ENCODE measurements at places on chromosomes 11 and 22.

DNA sequence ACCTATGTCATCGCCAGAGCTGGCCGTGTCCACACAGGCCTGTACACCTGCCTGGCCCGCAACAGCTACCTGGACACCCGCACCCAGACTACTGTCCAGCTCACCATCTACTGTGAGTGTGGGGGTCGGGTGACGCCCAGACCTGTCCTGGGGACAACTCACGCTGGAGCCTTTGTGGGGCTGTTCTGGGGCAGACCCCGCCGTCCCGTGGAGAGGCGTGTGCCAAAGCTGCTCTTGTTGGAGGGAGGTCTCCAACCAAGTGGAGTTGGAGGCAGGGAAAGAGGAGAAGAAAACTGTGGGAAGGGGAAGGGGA lies 4.3 kb downstream of the VSIG10L2 start:
- DNase-seq, result no peak

- DNase-seq, result no peak
These were observed 47.1 kb upstream of the UCP3 start for GRCh38 chr11:74055938-74056337.

- peak; percentile 76 for DNase-seq
These were observed 28.4 kb downstream of the KIAA0930 start for GRCh38 chr22:45212306-45212709.

DNA sequence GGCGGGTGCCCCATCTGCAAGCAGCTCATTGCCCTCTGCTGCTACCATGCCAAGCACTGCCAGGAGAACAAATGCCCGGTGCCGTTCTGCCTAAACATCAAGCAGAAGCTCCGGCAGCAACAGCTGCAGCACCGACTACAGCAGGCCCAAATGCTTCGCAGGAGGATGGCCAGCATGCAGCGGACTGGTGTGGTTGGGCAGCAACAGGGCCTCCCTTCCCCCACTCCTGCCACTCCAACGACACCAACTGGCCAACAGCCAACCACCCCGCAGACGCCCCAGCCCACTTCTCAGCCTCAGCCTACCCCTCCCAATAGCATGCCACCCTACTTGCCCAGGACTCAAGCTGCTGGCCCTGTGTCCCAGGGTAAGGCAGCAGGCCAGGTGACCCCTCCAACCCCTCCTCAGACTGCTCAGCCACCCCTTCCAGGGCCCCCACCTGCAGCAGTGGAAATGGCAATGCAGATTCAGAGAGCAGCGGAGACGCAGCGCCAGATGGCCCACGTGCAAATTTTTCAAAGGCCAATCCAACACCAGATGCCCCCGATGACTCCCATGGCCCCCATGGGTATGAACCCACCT lies 28.0 kb upstream of the L3MBTL2 start:
- DNase-seq, result no peak

DNA sequence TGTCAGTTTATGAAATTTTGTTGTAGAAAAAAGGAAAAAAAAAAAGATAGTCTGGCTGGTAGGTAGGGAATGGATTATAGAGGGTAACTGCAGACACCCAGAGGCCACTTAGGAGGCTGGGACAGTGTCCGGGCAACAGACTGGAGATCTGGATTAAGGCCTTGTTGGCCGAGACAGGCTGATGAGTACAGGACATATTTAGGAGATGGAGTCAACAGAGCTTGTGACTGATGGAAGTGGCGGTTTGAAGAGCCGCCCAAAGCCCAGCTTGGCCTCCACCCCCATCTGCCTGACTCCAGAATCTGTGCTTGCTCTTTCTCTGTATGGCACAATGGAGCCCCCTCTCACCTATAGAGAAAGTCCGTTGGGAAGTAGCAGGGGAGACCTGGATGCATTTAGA lies 7.6 kb downstream of the PLEKHB1 start:
- DNase-seq, result no peak

GRCh38 chr11:2694995-2695939 lies 4.5 kb downstream of the KCNQ1OT1 start:
- DNase-seq, result no peak

GRCh38 chr11:104222464-104222863 lies 58.5 kb upstream of the PDGFD start:
- no peak for DNase-seq

GRCh38 chr11:64313491-64314145 lies 3.7 kb downstream of the TRMT112 start:
- no peak for DNase-seq

DNA sequence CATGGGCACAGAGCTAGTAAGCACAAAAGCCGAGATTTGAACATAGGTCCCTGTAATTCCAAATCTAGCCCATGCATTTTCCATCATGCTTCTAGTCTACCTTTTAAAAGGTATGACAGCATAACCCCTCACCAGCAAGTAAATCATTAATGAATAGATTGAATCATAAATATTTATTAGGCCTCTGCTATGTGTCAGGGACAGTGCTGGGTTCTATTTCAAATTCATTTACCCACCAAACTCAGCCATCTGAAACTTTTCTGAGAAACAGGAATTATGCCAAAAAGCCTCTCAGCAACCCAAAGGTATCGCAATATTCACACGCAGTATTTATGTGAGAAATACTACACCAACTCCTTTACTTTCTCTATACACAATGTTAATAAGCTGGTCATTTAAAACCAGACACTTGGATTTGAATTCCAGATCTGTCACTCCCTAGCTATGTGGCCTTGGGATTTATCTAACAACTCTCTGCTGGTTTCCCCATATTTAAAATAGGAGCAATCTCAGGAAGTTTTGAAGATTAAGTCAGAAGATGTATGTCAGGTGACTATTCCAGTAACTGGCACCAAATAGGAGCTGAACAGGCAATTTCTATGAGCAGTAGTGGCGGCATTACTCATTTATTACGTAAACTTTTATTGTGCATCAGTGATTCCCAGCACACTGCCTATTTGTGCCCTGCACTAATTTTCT lies 191.4 kb downstream of the TENM4 start:
- no peak for DNase-seq

- no peak for DNase-seq
These were observed 178.0 kb downstream of the DSCAML1 start for GRCh38 chr11:117618982-117619355.

GRCh38 chr11:73087730-73088129 lies 54.4 kb downstream of the FCHSD2 start:
- DNase-seq, result no peak

DNA sequence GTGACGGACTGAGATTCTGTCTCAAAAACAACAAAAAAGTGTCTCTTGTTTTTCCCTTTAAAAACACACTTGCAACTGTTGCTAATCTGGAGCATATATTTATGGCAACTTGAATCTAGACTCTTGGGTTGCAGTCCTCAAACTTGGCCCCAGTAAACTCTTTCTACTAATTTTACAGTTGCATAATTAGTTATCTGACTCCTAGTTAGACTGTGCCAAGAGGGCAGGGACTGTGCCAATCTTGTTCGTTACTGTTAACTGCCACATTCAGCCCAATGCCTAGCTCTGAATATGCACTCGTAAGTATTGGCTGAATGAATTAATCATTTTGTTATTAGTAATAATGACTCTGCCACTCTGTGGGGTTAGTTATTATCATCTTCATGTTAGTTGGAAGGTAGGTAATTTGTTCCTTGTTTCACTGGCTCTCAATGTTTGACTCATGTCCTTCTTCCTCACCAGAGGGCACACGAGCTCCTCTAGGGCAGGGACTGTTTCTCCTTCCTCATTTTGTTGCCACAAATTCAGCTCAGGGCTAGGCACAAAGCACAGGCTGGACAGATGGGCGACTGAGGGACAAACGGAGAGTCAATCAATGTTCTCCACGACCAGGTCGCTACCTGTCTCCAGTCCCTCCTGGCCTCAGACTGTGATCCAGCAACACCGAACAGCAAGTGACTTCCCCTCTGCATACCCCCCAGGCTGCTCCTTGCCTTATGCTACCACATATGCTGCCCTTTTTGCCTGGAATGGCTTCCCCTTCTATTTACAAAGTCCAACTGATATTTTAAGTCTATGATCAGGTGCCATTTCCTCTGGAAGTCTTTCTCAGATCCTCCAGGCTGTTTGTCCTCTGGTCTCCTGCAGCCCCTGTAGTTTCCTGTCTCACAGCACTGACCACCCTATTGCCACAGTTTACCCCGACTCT lies 9.0 kb downstream of the CLPB start:
- DNase-seq, result no peak

DNA sequence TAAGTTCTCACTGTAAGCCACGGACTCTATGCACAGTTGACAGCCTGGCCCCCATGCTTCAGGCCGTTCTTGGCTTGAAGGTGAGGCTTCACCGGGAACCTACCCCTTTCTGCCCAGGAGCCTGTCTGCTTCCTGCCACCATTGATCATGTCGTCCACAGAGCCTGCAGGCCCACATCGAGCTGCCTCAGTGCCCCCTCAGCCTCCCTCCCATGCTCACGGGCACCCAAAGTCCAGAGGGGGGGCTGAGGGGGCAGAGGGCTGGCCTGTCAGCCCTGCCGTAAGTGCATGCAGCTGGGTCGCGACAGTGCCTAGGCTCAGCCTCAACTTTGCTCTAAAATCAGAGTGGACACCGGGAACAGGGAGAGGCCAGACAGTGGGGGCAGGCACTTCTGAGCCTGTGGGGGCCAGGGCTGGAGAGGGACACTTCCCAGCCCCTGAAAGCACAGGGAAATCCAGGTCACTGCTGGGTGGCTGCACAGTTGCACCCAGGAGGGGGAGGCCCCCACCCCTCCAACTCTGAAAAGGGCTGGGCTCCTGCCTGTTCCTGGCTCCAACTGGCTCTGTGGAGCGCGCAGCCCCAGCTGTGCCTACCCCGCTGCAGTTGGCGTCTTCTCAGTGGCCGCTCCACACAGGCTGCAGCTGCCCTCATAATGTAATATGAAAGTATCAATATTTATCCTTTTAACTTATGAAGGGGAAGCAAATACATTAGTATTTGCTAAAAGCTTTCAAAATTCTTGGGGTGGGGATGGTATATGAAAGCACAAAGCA lies 598.6 kb downstream of the DLG2 start:
- DNase-seq, result no peak

DNA sequence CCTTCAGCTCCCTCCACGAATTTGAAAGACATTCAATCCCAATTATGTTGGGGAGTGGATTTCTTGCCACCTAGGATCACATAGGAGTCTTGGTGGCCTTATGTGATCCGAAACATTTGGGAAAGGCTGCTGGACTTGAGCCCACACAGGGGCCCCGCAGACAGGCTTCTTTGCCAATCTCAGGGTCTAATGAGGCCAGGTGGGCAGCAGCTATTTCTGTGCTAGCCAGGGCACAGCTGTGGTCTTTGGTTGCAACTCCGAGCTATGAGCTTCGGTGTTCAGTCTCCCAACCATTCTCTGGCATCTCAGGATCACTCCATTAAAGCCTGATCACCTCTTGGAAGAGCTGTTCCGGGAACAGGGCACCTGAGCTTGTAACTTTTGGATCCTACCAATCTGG lies 84.4 kb downstream of the TP53I11 start:
- no peak for DNase-seq

DNA sequence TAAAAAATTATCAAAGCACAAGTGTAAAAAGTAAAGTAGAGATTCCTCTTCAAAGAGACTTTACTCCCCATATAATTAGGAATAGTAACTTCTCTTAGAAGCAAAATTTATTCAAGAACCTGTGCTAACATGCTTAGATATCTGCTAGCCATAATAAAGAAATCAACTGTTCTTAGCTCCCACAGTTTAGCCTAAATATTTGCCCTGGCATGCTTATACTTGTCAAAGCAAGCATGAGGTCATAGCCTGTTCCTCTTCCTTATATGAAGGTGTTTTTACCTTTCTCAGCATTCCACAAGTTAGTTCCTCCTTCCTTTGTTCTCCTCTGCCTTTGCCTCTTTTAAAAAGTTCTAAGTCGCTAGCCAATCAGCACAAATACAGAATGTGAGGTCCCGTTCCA lies 30.3 kb downstream of the RIC3 start:
- no peak for DNase-seq

- DNase-seq, result no peak
These were observed 40.0 kb upstream of the TP53I11 start for GRCh38 chr11:44990665-44991064.

DNA sequence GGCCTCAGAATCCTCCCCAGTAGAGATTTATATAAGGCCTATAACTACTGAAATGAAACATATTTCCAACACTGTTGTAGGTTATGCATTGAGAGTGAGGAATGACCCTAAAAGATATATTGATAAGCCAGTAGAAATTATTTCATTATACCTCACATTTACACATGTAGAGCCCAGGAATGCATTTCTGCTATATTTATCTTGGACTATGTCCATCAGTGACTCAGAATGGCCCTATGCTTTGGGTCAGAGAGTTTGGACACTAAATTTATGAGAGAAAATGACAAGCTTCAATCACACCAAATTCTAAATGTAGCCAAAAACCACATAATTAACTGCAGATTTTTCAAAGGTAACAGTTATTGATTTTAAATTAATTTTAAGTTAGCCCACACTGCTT lies 761.9 kb downstream of the DLG2 start:
- no peak for DNase-seq

DNA sequence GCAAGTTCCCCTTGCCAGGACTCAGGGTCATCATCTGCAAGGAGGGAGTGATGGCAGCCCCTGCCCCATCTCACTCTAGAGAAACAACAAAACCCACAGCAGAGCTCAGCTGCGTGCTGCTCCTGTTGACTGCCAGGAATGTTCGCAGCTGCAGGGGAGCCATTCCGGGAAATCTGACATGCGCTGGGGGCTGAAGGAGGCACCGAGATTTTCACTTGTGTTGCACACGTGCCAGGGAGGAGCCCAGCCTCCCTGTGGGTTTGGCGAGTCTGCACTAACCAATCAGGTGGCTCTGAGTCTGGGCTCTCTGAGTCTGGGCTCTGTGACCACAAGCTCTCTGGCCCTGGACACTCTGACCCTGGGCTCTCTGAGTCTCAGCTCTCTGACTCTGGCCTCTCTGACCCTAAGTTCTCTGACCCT lies 10.5 kb downstream of the FGF3 start:
- no peak for DNase-seq

GRCh38 chr11:94400839-94401772 lies at the start of gene GPR83:
GPR83 (minus strand) TSS chr11:94401419; CDS start chr11:94401247, 172 bp downstream.
- no peak for DNase-seq

DNA sequence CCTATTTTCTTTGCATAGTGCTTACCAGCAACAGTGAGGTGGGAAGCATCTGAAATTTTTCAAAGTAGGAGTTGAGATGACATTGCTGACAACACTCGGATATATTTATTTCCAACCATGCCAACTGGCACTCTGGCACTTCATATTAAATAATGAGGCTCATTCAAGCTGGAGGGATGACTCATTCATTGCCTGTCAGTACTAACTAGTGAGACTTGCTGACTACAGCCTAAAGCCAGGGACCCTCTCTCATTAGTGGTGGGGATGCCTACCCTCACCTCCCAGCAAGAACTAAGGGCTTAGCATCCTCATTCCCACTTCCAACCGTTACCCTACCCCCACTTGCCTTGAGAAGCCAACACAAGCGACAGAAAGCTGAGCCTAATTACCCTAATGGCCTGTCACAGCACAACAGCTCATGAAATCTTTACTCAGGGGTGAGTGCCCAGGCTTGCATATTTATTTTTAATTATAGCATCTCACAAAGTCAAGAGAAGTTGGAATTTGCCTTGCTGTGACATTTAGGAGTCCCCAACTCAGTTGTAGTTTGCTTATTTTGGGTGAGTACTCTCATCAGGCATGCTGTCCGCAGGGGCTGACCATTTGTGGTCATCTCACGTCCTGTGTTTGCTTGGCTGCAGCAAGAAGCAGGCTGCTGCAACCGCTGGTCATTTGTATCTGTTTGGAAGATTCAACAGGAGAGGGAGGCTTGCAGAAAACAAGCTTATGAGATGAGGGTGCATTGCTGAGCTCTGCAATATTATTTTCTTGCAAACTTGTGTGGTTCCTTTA lies 181.6 kb upstream of the POU2AF2 start:
- DNase-seq, result no peak

GRCh38 chr22:29167032-29167911 lies 38.4 kb upstream of the EMID1 start:
- DNase-seq, result no peak
